Esophagus squamous epithelium (tissue), 5 donors: ENCODE measurements at places on chromosomes 1 and 21.

DNA sequence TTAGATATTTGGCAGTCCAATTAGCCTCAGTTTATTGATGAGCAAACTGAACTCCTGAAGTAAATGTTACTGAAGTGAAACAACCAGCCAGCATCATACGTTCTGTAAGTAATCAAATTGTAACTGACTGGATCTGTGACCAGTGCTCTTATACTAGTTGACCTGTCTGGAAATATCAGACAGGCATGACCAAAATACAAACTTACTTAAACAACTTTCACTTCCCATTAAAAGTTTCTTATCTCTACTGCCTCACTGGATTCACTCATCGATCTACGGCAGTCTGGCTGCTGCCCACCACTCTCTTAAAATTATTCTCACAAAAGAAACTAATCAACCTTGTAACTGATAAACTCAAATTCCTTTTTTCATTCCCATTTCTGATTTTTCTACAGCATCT lies 56.4 kb downstream of the WDR3 start:
- no peak for DNase-seq

DNA sequence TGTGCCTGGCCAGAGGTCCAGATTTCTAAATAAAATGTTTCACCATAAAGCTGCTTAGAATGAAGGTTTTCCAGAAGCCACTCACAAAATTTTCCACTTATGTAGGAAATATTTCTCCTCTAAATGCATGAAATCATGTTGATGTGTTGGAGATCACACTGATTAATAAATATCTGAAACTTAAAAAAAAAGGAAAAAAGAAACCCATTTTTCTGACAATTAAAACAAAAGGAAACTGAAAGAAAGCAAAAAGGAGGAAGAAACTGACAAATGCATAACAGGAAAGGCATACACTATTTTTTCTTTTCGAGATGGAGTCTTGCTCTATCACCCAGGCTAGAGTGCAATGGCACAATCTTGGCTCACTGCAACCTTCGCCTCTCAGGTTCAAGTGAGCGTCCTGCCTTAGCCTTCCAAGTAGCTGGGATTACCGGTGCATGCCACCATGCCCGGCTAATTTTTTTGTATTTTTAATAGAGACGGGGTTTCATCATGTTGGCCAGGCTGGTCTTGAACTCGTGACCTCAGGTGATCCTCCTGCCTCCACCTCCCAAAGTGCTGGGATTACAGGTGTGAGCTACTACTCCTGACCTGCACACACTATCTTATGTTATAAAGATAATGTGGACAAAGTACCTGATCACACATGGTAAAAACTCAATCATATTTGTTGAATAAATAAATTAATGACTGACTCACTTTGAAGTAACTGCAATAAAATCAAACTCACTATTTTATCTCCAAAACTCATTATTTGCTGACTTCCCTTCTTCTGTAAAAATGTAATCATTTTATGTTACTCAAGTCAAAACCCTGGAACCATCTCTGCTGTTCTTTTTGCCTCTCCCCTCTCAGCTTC lies 149.8 kb upstream of the NR5A2 start:
- DNase-seq = no peak

DNA sequence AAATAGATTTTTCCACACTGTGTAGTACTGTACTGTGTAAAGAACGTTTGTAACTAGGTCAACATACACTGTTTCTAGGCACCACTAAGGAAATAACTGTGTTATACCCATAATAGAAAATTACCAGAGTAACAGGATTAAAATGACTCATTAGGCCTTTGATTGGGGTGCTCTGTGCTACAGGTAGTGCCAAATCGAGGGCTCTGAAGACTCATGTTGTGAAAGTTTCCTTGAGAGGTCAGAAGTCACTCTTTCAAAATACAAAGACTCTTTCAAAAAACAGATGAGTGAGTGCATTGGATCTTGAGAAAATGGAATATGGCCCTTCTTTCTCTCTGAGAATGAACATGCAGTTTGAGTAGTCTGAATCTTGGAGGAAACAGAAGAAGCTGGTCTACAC lies 143.0 kb downstream of the MRPL39 start:
- no peak for DNase-seq

GRCh38 chr1:229557200-229557850 lies 1.2 kb downstream of the ABCB10 start:
- DNase-seq = no peak

DNA sequence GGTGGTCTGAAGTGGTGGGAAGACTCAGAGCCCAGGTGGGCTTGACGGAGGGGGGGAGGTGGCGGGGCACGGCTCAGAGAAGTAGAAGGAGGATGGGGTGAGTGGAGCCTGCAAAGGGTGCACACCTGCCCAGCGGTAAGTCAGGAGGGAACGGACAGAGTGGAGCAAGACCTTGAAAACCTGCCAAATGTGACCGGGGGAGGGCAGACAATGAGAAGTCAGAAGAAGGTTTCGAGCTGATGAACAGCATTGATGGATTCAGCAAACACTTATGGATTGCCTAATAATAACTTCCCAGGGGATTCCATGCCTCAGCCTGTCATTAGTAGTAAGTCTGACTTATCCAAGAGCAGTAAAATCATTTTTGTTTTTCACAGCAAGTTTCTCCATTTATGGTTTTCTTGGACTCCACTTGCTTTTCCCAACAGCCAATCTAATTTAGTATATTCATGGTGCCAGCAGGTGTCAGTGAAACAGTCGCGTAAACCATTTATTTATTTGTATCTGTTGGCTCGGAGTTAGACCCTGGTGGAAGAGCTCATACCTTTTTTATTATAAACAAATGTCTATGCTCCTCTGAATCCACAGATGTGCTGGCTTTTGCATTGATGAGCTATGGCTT lies 279.1 kb downstream of the PCP4 start:
- no peak for DNase-seq

- no peak for DNase-seq
These were observed 77.5 kb downstream of the CD34 start for GRCh38 chr1:207833381-207833780.

GRCh38 chr1:230540421-230541155 lies 101.7 kb upstream of the COG2 start:
- DNase-seq = no peak

DNA sequence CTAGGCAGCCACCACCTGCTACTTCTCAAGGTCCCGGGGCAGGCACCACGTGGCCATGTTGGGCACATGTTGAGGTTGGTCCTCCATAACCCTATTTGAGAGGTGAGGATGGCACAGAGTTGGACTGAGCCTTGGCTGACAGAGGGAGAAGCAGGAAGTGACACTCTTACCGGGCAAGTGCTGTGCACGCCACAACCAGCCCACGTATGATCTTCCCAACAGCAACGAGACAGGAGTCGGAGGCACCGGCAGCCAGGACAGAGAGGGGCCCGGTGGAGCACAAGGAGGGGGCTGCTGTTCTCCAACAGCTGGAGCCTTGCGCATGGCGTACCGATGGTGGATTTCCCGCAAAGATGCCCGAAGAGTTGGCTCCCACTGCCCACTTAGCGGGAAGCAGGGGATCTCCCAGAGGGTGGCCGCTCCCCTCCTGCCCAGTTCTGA lies 3.4 kb downstream of the CLEC20A start:
- DNase-seq = no peak

- DNase-seq = no peak
These were observed 71.8 kb downstream of the VPS13D start for GRCh38 chr1:12301518-12302237.

- no peak for DNase-seq
These were observed 35.7 kb downstream of the C1orf216 start for GRCh38 chr1:35683012-35683411.

DNA sequence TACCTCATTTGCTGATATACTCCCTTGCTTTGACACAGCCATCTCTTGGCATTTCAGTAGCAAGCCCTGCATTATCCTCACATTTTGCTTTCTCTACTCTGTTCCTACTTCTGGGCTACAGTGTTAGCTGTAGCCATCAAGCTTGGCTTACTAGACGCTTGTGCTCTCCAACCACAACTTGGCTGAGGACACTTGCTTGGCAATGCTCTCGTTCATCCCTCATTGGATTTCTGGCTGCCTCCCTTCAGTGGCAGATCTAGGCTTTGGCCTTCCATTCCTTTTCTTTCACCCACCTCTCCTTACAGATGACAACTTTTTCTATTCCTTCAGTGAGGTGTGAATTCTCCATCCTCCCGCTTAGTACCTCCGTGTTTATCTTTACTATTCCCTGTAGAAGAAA lies 428.7 kb upstream of the LRRC7 start:
- DNase-seq = no peak

DNA sequence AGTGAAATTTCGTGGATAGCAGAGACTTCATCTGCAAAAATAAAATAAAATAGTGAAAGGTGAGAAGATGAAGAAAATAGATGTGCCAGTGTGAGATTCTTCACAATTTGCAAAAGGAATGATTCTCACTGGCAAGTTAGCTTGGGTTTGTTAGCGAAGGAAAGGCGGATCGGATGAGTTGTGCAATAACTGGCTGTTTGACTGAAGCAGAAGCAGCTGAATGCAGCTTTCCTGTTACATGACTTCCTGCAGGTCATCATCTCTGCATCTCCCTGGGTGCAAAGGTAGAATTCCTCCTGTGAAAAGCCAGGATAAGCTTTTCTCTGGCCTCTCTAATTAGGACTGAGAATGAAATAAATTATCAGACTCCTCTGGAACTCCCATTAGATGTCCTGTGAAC lies 263.1 kb upstream of the CHRM3 start:
- DNase-seq = no peak

DNA sequence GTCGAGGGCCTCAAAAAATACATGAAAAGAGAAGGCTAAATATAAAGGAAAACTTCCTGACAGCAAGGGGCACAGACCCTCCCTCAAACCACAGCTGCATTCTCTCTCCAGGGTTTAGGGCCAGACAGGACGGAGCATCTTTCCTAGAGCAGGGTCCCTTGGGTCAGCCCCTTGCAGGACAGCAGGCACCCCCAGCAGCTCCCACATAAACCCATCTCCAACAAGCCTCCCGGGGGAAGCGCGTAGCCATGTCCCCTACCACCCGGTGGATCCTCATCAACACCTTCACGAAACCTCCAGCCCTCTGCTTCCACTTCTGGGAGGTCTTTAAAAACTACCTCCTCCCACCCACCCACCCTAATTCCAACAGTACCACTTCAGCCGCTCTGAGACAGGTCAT lies 59.5 kb downstream of the CD46 start:
- no peak for DNase-seq

GRCh38 chr1:223231581-223231980 lies 88.5 kb upstream of the TLR5 start:
- DNase-seq = no peak

GRCh38 chr1:23441446-23442148 lies 17.0 kb upstream of the TCEA3 start:
- no peak for DNase-seq

DNA sequence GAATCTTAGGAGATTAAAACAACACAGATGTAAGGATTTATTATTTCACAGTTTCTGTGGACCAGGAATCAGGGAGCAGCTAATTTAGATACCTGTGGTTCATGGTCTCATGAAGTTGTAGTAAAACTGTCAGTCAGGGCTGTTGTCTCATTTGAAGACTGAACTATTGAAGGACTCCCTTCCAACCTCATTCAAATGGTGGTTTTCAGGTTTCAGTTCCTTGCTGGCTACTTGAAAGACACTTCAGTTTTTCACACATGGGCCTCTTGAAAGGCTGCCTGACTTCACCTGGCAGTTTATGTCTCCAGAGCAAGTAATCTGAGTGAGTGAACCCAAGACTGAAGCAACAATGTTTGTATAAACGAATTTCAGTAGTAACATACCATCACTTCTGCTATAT lies 915.9 kb downstream of the PLA2G4A start:
- DNase-seq = no peak
